ENCODE measurements at places on chromosomes 1 and 21.

DNA sequence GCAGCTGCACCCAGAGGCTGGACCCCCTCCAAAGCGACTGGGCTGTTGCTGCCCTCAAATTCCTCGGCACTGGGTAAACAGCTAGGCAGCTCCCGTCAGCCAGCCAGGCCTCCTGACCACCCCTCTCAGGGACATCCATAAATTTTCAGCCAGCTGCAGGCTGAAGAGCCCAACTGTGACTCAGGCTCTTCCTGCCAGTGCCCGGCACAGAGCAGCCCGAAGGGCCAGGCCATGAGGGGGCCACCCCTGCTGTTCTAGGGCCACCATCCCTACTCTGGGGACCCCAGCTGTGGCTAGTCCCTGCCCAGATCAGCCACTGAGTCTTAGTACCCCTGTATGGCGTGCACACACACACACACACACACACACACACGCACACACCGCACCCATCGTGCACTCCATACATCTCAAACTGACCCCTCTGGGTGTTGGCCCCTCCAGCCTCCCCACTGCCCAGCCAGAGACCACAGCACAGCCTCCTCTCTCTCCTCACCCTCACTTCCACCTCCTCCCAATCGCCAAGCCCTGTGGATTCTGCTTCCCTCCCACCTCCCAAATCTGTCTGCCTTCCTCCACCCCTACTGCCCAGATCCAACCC, 6.2 kb upstream of the LAPTM5 start:
- DNase-seq, result no peak

- no peak for DNase-seq
Measured at GRCh38 chr1:13968361-13968760, 268.4 kb downstream of the PRDM2 start.

DNA sequence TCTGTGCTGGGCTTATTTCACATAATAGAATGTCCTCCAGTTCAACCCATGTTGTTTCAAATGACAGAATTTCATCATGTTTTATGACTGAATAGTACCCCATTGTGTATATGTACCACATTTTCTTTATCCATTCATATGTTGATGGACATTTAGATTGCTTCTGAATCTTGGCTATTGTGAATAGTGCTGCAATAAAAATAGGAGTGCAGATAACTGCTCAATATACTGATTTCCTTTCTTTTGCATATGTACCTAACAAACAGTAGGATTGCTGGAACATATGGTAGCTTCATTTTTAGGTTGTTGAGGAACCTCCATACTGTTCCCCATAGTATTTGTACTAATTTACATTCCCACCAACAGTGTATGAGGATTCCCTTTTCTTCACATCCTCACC, 491.1 kb downstream of the BRINP3 start:
- DNase-seq, result no peak

GRCh38 chr1:162074276-162075005, 5.0 kb downstream of the NOS1AP start:
- DNase-seq, result no peak

DNA sequence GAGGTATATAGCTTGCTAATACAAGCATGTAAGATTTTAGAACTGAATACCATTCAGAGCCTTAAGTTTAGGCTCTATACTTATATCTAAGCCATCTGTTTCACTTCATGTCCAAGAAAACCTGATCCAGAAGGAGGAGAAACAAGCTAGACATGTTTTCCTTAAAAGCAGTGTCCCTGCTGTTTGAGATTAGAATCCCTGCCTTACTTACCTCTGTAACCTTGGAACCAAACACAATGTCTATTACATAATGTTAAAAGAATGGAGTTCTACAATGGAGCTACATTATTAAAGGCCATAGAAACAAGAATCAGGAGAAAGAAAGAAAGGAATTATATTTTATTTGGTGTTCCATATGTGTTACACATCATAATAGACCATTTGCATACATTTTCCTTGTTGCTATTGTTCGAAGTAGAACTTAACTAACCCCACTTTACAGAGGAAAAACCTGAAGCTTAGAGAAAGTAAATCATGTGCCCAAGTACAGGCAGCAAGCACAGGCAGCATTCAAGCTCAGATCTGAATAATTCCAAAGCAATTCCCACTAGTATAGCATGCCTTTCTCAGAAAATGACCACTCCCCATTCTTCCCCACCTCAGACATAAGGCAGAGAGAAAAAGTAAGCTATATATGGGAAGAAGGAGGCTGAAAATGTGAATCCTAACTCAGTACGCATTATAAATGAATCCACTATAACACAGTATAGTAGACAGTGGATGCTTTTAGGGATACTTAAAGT, 380.1 kb upstream of the SPAG17 start:
- DNase-seq, result no peak

DNA sequence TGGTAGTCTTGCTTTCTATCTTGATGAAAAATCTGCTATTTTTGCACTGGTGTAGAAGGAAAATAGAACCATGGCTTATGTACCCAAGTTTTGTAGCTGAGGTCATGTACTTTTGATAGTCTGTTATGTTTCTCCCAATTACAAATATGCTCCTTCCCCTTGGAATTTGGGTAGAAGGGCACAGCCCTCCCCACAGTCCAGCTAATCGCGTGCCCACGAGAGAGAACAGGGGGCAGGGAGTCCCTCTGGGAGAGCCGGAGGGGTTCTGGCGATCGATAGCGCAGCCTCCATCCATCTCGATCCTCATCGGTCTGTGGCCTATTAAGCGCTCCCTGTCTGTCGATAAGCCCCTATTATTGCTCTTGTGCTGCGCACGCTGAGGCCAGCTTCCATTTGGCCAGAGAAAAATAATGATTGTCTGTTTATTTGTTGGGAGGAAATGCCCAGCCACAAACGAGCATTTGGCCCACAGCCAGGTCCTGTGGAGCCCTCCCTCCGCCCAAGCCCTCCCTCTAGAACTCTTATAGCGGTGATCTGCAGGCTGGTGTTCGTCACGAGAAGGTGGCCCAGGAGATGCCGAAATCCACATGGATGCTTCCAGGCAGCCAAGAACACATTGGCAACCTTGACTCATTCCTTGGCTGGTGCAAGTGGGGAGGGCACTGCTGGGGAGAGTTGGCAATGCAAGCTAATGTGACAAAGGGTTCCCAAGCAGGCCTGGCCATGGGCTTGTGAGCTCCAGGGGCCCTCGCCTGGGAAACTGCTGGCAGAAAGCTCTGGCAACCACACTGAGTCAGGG, 134.7 kb upstream of the TNR start:
- no peak for DNase-seq

DNA sequence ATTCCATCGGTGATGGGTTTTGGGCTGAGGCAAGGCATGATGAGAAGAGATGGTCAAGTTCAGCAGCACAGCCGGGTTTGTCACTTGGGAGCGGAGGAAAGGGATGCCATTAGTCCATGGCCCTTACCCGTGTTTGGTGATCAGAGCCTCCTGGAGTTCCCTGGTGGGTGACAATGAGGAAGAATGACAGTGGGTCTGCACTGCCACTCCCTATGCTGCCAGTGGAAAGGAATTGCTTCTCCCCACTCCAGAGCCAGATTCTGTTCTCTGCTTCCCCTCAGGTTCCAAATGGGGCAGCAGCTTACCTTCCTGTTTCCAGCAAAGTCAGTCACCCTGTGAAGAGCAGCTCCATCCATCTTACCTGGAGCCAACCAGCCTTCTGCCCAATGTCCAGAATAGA, 393.1 kb downstream of the PTPRU start:
- no peak for DNase-seq
